CD4-positive, alpha-beta T cell treated with Interleukin-15 for 1 hour (primary cell): ENCODE measurements at places on chromosomes 7 and 10.

DNA sequence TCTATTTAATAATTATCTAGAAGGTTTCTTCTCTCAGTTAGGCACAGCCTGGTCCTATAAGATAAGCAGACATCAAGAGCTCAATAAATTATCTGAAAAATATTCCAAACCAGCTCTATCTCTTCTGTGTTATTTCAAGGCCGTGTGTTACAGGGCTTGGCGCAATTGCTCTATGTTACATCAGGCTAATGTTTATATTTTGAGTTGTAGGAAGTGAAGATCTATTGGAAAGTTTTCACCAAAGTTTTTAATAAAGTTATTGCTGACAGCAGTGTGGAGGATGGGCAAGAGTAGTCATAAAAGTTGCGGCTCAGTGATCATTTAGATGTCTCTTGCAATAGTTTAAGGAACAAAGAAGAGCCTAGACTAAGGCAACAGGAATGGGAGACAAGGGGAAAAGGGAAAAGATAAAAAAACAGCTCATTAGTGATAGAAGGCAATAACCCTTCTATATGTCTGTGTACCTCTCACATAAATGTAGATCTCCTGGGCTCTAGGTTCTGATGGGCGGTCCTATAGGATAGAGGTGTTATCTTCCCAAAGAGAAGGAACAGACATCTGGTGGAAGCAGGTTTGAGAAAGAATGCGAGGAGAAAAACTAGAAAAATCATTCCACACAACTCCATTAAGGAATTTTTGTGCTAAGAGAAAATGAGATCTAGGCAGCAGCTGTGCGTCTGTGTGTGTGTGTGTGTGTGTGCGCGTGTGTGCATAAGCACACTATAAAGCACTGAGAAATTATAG is 5.9 kb upstream of the ANKRD7 start:
- DNase-seq, result no peak

GRCh38 chr10:113585949-113586348 is 33.1 kb downstream of the HABP2 start:
- no peak for DNase-seq

DNA sequence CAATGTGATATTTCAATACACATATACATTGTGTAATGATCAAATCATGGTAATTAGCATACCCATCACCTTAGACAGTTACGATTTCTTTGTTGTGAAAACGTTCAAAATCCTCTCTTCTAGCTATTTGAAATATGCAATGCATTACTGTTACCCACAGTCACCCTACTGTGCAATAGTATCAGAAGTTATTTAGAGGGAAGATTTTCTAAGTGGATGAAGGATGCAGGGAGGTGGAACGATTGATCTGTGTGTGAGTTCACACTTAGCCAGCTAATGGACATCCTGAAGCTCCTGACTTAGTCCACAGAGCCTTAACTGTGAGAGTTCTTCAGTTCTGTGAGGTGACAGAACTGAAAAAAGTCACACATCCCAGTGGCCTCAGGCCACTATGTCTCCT is 97.2 kb upstream of the LAMB4 start:
- DNase-seq, result no peak

- no peak for DNase-seq
Observed at GRCh38 chr10:98608411-98608810, 161.7 kb upstream of the HPS1 start.

DNA sequence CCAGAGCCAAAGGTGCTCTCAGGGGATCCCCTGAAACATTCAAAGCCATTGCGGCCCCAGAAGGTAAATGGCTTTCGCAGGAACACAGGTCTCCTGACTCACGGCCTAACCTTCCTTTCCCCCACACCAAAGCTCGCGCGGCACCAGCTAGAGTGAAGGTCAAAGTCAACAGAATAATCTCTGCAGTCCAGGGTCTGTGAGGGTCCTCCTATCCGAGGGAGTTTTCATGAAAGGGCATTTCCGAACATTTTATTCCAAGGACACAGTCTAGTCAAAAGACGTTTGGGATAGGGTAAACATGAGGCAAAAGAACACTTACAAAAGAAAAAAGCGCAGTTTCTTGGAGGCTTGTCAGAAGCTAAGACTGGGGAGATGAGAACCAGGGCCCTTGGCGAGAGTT is 559 bp upstream of the STEAP2 start:
- DNase-seq, result no peak

DNA sequence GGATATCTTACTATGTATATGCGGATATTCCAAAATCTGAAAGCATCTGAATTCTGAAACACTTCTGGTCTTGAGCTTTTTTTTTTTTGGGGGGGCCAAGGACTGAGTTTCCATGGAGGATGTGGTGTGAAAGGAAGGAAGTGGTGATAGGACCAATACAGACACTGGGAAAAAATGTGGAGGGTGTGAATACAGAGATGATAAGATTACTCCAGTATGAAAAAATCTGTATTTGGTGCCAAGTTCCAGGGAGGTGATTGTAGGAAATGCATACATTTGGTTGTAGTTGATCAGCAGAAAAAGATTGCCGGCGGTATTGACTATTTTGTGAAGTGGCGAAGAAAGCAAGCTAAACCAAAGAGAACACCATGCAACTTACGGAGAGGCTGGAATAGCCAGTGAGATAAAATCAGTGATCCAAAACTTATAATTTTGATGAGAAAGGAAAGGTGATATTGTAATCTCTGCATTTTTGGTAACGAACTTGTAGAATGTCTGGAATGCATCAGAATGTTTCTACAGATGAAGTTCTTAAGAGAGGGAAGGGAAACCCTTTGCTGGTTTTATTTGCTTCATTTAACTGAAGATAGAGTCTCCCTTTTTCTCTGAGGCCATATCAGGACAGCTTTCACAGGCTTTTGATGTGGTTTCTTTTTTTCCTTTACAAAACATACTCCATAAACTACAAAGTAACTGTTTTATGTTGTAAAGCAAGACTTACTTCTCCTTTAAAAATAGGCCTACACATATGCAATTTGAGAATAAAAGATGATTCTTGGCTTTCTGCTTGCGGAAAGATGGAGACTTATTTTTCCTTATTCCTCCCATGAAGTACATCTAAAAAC is 6.0 kb downstream of the WDR37 start:
- DNase-seq, result no peak

DNA sequence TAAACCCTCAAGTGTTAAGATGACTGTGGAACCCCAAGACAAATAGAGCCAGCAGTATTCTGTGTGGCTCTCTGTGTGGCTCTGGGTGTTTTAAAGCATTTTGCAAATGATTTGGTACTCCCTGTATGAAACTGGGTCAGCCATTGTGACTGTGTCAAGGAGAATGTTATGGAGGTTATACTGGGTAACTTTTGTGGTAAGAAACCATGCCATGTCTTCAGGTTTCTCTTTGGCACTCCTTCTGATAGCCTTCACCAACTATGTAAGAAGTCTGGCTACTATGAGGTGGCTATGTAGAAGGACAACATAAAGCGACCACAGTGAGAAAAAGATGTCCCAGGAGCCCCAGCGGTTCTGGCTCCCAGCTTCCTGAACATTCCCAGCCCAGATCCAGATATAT is 226.6 kb upstream of the RHOBTB1 start:
- DNase-seq, result no peak

DNA sequence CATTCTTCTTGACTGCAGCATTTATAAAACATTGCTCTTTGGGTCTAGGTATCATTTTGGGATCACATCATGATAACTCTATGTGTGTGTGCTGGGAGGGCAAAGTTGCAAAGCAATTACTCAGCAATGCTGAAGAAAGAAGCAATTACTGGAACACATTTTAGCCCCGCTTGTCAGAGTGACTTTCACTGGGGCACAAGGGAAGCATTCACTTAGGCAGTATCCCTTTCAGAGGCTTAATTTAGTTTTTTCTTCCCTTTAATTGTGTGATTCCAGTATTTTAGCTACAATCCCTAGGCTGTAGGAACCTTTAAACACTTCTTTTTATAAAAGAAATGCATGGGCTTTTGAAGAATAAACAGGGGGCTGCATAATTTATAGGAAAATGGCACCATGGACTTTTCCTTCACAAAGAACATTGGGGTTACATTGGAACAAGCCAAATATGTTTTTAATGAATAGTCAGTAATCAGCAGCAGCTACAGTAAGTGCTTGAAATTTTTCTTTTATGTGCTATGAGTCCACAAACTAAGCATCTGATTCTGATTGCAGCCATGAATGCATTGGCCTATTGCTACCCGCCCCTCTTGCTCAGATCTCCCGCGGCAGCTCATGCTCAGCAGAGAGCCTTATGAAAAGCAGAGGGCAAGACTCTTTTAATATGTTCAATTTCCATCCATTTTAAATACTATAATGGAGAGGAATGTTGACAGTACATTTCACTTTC is 51.2 kb upstream of the NXPH1 start:
- DNase-seq, result no peak

DNA sequence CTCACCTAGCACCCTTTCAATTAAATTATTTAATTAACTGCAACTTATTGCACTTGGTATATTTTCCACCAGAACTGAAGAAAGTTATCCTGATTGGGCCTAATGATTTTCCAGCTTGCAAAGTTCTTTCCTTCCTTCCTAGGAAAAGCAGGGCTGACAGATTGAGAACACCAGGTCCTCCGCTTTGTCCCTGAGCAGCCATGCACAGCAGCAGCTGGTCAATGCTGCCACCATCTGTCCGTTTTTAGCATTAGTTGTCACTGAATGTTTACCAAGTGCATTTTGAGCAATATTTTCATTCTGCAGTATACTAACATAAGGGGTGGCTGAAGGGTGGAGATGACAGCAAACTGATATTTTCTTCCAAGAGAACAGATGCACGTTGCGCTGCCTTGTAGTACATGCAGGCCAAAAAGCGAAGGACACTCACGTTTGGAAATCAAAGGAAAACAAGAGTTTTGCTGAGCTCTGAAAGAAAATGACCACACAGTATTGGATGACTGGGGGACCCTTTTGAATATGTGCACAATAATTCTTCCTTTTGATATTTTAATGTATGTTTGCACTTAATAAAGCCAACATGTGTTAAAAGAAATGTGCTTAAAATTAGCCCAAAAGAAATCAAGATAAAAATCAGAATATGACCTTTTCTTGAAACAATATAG is 248.8 kb upstream of the PTN start:
- no peak for DNase-seq

DNA sequence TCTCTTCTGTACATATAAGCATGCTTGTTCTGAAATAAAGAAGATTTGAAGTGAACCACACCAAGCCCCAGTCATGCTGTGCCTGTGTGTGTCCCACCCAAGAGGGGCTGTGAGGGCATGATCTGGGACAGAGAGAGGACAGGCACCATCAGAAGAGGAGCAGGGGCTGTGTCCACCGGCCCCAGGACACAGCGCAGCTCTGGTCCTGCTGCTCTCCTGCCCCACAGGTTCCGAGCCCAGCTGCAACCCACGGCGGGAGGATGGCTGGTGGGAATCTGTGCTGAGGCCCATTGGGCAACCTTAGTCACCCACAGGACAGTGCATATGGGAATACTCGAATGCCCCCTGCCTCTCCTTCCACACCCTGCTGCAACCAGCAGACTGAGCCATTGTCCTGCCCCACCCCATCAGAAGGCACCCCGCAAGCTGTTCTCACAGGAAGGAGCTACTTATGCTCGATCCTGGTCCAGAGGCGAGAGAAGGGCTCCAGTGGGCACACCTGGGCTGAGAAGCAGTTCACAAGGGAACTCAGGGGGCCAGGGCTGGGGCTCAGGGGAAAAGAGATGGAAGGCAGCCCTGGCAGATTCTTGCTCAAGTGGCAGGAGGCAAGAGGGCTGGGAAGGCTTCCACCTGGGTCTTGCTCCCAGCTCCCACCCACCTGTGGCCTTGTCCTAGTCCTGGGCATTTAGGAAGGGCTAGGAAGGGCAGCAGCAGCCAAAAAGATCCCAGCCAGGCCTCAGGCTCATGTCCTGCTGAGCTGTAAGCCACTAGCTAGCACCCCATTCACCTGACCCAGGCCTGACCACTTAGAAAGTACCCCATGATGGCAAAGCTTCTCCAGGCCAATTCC is 31.9 kb downstream of the LDB3 start:
- DNase-seq, result no peak

- DNase-seq, result no peak
Observed at GRCh38 chr10:88493691-88494483, 89.2 kb downstream of the RNLS start.

DNA sequence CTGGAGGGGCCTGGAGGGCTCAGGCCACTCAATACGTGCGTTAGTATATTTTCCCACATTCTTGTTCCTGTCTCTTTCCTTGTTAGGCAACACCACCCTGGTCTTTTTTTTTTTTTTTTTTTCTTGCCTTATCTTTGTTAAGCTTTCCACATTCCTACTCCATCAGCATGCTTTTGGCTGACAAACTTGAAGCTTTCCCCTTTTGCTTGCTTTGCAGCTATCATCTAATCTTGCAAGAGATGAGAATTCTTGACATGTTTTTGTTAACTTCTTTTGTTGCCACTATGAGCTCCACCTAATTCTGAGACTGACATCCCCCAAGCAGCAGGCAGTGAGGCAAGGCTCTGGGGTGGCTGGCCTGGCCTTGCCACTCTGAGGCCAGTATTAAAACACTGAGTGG is 52.5 kb upstream of the NRP1 start:
- no peak for DNase-seq

DNA sequence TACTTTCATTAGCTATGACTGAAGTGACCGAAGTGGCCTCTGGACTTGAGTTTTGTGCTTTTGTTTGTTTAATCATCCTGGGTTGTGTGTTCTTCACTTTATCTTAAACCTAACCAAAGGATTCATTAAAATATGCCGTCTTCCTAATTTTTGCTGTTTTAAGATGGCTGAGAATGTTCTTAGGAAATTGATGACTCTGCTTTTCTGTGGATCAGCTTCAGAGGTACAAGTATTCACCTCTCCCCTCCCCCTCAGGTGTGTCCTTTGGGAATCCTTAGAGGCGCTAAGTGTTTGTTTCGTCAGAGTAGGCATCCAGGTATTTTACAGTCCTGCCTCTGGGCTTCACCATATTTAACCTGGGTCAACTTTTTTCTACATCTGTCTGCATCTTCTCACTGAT is 1.1 kb downstream of the CCDC126 start:
- DNase-seq, result no peak
